Activated T-helper 1 cell treated with Interleukin-2 at 50 U/mL for 16 hours (primary cell): ENCODE measurements at places on chromosomes 13 and 19.

- DNase-seq = no peak
These were observed 1537.2 kb downstream of the UQCRFS1 start for GRCh38 chr19:27675771-27676170.

DNA sequence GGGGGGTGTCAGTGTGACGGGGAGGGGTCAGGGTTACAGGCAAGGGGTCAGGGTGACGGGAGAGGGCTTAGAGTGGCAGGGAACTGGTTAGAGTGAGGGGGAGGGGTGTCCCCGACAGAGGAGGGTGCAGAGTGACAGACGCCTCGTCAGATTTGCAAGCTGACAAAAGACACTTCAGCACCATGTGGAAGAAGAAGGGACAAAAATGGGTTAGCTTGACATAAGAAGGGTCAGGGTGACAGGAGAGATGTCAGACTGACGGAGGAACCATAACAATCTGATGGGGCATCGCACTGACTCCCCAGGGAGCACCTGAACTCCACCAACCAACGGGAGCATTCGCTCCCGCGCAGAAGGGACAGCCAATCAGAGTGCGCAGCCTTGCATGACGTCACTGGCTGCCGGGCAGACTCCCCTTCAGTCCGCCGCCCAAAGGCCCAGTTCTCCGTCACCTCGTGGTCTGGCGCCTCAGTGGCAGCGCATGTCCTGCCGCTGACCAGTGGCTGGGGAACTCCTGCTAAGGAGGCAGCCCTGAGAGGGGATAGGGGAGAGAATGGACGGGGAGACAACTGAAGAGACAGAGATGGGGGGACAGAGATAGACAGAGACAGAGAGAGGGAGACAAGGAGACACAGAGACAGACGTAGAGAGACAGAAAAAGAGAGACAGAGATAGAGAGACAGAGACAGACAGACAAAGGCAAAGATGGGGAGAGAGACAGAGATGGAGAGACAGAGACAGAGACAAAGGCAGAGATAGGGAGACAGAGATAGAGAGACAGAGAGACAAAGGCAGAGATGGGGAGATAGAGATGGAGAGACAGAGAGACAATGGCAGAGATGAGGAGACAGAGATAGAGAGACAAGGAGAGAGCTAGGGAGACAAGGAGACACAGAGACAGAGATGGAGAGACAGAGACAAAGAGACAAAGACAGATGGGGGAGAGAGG lies 30.2 kb downstream of the C19orf81 start:
- DNase-seq = peak; percentile 49

DNA sequence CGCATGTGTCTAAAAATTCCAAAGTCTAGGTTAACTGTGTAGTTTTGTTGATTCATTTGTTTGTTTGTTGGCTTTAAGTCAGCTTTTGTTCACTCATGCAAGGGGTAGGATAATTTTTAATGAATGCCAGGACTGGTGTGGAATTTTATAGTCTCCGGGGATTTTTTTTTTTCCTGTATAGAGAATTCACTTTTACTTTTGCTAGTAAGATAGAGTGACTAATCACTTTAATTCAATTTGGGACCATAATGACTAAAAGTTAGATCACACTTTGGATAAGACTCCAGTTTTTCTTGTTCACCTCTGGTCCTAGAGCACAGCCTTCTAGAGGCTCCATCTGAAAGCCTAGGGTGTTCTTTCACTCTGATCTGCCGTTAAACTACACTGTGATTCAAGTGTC lies 1690.0 kb downstream of the PCDH9 start:
- DNase-seq = no peak

GRCh38 chr19:46288896-46289588 lies 7.8 kb upstream of the HIF3A start:
- no peak for DNase-seq

- DNase-seq = no peak
These were observed 294.6 kb upstream of the MIR17HG start for GRCh38 chr13:91052876-91053275.

- no peak for DNase-seq
These were observed 1.9 kb downstream of the CEACAM4 start for GRCh38 chr19:41624937-41625336.

DNA sequence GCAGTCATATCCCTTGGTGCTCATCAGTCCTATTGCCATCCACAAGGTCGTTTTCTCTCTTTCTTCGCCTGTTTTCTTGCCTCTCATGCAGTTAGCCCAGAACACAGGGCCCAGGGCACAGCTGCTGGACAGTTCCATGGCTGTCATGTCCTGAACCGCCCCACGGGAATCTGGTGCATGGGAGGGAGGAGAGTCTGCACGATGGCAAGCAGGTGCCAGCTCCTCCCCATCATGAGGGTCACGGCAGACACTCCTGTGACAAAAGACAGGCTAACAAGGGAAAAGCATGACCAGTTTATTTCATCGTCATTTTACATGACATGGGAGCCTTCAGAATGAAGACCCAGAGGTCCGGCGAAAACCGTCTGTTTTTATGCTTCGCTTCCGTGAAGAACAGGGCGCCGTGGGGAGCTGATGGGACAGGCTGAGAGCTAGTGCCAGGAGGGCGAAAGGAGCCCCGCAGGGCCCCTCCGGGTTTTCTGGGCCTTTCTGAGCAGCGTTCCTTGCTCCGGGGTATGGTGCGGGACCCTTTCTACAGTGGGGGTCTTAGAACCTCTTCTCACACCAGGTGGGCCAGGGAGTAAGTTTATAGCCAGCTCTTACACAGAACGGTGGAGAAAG lies 135.7 kb downstream of the STK24 start:
- DNase-seq = no peak

DNA sequence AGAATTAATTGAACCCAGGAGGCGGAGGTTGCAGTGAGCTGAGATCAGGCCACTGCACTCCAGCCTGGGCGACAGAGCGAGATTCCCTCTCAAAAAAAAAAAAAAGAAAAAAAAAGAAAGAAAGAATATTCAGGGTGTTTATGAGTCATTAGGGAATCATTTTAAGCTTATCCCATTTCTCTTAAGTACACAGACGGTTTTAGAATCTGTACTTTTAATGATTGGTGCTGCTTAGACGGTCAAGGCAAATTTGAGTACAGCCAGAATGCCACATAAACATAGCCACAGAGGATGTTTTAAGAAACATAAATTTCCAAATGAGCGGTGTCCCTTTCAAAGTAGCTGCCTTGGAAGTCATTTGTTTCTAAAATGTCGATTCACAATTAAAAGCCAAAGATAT lies 2.6 kb downstream of the SPRYD7 start:
- no peak for DNase-seq

DNA sequence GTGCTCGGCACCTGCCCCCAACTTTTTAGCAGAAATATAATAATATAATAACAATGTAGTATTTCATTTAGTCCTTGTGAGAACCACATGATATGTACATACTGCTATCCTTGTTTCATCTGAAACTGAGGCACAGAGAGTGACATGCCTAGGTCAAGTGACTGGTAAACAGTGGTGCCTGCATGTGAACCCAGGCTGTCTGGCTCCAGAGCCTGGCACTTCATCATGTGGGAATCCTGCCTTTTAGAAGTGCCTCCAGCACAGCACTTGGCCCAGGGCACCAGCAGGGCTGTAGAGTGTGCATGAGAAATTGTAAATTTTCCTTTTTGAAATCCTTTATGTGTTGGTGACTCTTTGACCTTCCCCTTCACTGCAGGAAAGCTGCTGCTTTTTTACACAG lies 27.4 kb downstream of the PRAM1 start:
- no peak for DNase-seq

DNA sequence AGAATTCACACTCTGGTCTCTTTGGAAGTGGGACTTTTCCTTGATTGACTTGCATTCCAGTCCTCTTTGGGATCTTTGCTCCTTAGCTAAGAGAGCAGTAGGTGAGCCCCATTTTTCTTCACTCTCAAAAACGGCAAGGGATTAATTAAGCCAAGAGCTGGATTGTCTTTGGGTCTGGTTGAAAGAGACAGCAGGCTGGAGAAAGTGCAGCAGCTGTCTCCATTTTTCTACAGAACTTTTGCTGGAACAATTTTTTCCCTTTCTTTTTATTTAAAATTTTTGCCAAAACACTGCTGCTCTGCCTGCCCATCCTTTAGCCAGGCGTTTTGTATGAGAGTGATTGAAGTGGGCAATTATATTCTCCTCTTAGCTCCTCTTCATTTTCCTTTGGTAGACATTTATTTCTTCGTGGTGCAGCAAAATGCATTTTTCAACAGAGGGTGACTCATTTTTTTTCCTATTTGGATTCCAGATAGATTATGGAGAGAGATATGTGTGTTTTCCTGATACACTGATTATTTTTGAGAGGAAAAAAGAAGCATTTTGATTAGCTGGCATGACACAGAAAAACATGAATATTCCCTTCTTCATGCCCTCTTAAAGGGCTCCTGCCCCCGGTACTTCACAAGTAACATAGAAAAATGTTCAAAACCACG lies 371.2 kb upstream of the NBEA start:
- no peak for DNase-seq

- DNase-seq = no peak
These were observed 210.6 kb downstream of the UQCRFS1 start for GRCh38 chr19:29002336-29002735.

DNA sequence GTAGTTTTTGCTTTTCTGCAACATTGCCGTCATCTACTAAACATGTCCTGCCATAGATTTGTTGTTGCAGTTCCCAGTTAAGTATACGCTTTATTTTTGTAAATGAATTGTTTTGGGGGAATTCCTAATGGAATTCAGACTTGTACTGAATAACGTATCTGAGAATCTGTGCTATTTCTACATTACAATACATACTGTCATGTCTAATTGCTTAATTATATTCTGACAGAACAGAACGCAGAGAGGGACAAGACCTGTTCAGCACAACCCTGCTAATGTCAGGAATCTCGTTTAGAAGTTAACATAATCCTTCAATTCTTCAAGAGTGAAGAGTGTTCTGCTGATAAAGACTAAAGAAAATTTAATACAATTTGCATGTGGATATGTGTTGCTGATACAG lies 861.1 kb upstream of the KLHL1 start:
- DNase-seq = no peak

GRCh38 chr13:83589814-83590213 lies 292.5 kb downstream of the SLITRK1 start:
- DNase-seq = no peak

DNA sequence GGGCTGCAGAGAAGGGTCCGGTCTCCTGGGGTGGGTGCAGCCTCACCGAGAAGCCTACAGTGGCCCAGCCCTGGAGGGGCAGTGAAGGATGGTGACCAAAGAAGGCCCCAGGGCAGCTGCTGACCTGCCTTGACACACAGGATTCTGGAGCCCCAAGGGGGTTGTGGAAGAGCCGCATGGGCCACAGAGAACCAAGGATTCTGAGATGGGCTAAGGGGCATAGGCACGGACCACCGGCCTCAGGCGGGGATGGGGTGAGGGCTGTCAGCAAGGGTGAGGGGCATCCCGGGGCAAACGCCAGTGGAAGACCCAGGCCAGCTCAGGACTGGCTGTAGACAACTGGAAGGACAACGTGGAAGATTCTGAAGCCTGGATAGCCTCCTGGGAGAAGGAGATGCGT lies 151.6 kb downstream of the TEX29 start:
- DNase-seq = no peak

DNA sequence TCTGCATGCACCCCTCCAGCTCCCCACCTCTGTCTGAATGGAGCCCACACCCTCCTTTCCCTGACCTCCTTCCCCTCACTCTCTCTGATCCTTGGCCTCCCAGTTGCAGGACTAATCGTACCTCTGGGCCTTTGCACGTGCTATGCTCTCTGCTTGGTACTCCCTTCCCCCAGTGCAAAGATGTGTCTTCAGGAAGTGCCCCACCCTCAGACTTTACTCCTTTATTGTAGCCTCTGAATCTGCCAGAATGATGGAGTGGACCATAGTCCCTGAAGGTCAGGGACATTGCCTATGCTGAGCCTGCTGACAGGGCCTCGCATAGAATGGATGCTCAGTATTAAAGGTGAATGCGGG lies 1.3 kb upstream of the JUND start:
- DNase-seq = no peak

- DNase-seq = no peak
These were observed 37.5 kb downstream of the SUGP2 start for GRCh38 chr19:18995804-18996241.

DNA sequence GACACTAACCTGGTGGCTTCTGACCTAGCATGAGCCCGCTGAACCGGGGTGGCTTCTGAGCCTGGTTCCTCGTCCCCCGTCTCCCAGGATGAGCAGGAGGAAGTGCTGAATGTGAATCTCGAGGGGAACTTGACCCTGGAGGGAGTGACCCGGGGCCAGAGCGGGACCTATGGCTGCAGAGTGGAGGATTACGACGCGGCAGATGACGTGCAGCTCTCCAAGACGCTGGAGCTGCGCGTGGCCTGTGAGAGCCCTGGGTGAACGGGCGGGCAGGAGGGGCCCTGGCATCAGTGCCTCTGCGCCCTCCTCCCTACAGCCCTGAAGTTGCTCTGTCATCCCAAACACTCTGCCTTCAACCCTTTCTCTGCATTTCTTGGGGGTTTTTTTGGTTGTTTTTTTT lies 5.6 kb downstream of the BCAM start:
- no peak for DNase-seq

DNA sequence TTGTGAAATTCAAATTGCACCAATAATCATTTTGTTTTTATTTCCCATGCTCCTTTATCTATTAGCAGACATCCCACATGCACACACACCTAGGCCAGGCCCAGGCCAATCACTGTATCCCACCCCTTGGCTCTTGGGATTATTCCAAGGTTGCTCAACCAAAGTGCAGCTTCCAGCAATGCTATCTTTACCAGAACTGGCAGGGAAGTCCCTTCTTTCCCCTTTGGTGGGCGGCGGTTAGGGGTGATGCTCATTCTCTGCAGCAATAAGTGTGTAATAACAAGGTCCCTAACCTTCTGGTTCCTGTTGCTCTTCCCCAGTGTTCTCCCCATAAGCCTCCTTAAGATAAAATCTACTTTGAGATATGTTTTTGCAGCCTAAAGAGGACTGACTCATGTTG lies 18.3 kb upstream of the KCTD12 start:
- no peak for DNase-seq
